ENCODE measurements at places on chromosomes 4 and X.

- DNase-seq: no peak
Observed at GRCh38 chr4:120055162-120055561, 11.5 kb downstream of the MAD2L1 start.

DNA sequence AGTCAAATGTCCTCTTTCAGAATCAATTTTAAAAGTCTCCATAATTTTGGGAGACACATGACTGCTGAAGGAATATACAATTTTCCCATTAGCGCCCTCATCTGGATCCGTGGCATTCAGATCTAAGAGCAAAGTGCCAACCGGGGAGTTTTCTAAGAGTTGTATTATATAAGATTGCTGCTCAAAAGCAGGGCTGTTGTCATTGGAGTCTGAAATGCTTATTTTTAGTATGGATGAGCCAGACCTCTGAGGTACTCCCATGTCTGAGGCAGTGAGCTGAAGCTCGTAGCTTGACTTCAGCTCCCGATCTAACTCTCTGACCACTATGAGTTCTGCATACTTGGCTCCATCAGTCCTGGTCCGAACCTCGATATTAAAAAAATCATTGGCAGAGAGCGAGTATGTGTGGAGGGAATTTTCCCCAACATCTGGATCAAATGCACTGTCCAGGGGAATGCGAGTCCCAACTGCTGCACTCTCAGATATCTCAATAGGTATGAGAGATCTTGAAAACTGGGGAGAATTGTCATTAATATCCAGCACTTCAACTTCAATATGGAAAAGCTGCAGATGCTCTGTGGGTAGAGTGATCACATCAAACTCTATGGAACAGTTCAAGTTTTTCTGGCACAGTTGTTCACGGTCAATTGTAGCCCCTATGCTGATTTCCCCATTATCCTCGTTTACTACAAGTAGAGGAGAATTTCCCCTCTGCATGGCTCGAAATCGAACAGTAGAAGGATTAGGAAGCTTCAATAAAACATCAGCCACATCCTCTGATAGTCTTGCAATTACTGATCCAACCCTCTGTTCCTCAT, 917 bp downstream of the PCDH18 start:
- no peak for DNase-seq

DNA sequence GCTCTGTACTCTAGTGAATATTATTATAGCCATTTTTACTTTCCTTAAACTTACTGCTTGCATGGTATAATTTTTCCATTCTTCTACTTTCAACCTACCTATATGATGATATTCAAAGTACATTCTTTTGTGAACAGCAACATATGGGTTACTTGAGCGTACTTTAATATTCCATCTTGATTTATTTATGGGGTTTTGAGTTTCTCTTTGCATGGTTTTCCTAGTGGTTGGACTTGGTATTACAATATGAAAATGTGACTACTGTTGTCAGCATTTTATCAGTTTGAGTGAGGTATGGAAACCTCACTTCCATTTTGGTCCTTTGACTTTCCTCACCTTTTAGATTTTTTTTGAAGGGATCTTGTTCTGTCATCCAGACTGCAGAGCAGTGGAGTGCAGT, 35.9 kb downstream of the ADGRG4 start:
- no peak for DNase-seq

DNA sequence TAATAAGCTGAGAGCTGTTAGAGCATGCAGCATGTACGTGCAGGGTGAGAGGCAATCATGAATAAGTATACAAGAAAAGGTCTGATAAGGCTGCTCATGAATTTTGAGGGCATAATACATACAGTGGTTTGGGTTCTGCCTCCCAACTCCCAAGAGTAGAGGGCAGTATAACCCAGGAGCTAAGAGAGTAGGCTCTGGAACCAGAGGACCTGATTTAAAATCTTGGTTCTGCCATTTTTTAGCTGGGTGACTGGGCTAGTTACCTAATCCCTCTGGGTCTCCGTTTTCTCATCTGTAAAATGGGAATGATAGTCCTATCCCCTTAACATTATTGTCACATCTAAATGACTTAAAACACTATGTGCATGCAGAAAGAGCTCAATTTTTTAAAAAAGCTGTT, 85.3 kb downstream of the LNX1 start:
- no peak for DNase-seq

GRCh38 chrX:499870-500364, 113.2 kb upstream of the PPP2R3B start:
- DNase-seq: no peak

DNA sequence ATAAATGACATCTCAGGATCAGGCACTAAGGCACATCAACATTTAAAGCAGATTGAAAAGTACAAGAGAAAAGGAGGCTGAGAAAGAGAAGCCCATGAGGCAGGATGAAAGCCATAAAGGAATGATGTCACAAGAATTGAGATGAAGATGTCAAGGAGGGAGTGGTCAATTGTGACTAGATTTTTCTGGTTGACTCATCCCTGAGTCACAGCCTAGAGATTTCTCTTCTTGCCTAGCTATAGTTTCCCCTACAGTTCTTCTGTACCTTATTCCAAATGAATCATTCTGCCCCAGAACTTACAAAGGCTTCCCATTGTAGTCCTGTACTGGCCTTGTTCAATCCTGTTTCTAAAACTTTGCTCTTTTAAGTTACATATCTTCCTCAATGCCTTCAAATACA, 3.4 kb upstream of the USP53 start:
- DNase-seq: no peak

GRCh38 chr4:78691334-78691754, 84.8 kb upstream of the BMP2K start:
- DNase-seq: no peak

GRCh38 chr4:72895408-72895807, 174.1 kb downstream of the COX18 start:
- DNase-seq: no peak

DNA sequence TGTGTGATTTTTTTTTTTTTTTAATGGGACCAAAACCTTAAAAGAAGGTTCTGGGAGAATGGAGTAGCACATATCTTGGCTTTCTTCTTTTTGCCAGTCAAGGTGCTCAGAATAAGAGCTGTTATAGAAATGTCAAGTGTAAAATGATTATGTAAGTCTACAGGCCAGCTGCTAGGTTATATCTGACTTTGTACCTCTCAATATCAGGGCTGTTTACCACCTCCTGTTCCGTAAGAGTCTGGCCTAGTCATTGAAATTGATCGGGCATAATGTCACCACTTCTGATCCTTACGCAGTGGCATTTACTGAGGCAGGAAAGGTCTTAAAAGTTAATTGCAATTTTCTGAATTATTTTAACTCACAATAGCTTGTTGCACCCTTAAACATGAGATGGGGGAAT, 41.1 kb downstream of the LIMCH1 start:
- no peak for DNase-seq

DNA sequence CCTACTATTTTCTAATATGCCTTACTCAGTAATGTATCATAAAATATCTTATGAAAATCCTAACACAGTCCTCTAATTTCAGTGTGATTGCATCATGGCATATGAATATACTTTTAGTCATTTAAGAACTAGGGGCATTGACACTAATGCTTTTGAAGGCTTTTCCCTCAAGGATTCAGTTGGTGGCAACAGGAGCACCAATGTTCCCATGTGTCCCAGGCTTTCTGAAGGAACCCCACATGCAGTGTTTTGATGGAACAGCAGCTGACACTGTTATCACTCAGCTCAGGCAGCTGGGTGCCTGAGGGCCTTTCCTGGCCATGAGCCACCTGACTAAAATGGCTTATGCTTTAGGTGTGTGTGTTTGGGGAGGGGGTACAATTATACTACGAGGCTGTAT, 348.3 kb downstream of the ARHGAP24 start:
- DNase-seq: no peak

DNA sequence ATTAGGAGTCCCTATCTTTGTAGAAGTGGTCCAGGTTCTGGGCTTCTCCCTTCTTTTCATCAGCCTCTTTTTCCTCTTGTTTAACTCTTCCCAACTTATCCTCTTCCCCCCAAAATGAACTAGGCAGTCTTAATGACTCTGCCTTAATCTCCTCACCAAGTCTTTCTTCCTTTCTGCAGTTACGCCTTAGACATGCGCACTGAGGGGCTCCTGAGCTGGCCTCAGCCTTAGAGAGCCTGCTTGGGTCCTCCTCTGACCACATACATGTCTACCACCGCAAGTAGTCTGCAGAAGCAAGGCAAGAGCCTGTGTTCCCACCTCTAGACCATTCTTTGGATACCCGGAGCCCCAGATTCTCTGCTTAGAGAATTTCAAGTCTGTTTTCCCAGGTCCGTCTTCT, 199.9 kb downstream of the MGST2 start:
- DNase-seq: no peak

- DNase-seq: no peak
Observed at GRCh38 chr4:182604161-182604622, 313.0 kb downstream of the DCTD start.

DNA sequence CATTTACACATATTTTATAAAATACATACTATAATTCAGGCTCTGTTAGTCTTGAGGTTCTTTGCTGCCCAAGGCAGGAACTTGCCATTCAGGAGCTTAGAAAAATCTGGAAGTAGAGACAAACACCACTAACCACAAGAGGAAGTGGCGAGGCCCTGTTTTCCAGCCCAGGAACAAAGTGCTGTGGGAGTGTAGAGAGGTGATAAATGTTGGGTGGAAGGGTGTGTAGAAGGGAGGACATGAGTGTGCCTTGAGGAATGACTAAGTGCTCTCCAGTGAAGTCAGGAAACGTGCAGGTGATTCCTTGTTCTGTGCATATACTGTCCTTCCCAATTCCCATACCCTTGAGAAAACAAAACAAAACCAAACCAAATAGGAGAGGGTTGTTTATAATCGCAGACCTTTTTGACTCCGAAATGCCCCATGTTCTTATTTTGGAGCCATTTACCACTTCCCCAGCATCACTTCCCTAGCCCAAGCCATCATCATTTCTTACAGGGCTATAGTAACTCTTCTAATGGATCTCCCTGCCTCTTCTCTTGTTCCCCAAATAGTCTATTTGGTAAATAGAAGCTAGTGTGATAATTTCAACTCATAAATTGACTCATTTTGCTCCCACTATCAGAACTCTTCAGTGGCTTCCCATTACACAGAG, 83.2 kb downstream of the GPAT3 start:
- no peak for DNase-seq

GRCh38 chr4:130074096-130074495, 978.1 kb downstream of the C4orf33 start:
- DNase-seq: no peak

GRCh38 chr4:137238456-137239162, 293.7 kb downstream of the PCDH18 start:
- DNase-seq: no peak

- DNase-seq: no peak
Observed at GRCh38 chr4:122503214-122503613, 46.7 kb upstream of the IL2 start.

DNA sequence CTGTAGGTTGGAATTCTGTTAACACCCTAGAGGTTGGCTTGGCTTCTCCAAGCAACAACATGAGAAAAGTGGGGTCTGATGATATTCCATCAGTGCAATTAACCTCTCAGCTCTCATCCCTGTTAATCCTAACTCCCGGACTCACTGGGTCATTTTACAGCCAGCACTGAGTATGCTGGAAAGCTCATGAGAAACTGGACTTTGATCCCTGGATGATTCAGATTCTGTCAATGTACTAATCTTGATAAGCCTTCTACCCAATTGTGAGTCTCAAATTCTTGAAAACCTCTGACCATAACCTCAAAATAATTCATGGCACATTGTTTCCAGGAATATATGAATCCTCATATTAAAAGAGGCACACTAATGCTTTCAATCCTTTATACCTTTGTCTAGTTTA, 244.3 kb upstream of the DCAF8L1 start:
- DNase-seq: no peak

DNA sequence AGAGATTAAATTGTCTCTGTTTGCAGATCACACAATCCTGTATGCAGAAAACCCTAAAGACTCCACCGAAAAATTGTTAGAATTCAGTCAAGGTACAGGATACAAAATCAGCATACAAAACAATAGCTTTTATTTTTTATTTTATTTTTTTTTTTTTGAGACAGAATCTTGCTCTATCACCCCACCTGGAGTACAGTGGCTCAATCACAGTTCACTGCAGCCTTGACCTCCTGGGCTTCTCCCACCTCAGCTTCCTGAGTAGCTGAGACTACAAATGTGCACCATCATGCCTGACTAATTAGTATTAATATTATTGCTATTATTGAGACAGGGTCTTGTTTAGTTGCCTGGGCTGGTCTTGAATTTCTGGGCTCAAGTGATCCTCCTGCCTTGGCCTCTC, 8.9 kb upstream of the PLXNB3 start:
- no peak for DNase-seq

GRCh38 chrX:118973389-118974087, 880 bp upstream of the LONRF3 start:
- DNase-seq: peak; percentile 34

DNA sequence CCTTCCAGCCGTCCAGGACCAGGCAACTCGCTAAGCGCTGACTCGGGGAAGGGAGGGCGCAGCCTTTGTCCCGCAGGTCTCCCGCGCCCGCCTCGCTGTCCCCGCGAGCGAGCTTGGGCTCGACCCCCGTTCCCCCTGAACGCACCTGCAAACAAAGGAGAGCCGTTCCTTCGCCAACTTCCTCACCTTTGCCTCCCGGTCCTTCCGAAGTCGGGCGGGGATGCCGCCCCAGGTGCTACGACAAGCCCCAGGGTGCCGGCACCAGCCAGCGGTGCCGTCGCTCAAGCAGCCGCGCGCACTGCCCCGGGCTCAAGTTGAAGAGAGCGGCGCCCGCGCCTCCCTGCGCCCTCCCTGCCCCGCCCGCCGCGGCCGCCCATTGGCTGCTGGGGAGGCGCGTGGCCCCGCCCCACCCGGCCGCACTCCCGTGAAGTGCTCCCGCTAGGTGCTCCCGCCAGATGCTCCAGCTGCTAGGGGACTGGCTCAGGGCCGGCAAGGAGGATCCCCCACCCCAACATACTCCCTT, 107.1 kb downstream of the NSUN7 start:
- peak; percentile 73 for DNase-seq

DNA sequence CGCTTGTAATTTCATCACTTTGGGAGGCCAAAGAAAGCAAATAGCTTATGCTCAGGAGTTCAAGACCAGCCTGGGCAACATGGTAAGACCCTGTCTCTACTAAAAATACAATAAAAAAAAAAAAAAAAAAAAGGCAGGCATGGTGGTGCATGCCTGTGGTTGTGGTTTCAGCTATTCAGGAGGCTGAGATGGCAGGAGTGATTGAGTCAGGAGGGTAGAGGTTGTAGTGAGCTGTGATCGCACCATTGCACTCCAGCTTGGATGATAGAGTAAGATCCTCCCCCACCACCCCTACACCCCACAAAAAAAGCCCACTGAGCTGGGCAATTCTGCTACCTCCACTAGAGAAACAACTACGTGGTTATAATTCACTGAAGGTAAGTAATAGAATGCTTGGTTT, 118.8 kb upstream of the PCDH18 start:
- no peak for DNase-seq

Data from activated T-cell treated with anti-CD3 and anti-CD28 coated beads, Interleukin-2, amount 50 U/mL, for 24 hours (primary cell).